GM04504 (cell line): ENCODE measurements at places on chromosomes 6 and 20.

DNA sequence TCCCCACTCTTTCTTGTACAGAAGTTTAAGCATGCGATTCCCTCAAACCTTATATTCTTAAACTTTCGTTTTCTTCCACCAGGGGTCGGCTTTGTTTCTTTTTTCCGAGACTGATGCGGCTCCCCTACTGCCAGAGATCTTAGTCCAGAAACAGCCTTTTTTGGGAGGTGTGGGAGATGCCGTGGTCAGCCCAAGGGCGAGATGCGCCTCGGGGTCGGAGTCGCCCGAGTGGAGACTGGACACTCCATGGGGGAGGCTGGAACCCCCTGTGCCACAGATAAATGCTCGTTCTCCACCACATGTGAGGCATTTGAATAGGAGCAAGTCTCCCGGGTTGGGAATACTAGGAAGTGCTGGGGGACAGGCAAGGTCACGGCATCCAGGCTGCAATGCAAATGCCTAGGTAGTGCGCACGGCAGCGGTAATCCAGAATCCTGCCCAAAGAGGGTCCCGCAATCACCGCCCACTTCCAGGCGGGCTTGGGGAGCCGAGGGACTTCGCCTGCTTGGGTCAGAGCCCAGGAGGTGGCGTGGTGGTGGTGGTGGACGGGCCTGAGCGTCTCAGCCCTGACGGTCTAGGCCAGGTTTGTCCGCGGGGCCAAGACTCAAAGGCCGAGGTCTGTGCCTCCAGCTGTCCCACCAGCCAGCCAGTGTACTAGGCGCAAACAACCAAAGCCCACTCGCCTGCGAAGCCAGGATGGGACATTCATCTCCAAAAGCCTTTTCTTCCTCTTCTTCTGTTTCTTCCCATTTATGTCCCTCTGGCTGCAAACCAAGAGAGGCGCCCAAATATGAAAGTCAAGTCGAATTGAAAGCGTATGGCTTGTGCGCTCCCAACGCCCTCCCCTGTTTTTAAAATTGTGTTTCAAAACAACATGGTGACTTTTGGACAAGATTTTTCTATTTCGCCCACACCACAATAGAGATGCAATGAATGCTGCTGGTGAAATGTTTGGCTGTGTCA, 39.3 kb upstream of the OSTM1 start:
- DNase-seq: no peak

DNA sequence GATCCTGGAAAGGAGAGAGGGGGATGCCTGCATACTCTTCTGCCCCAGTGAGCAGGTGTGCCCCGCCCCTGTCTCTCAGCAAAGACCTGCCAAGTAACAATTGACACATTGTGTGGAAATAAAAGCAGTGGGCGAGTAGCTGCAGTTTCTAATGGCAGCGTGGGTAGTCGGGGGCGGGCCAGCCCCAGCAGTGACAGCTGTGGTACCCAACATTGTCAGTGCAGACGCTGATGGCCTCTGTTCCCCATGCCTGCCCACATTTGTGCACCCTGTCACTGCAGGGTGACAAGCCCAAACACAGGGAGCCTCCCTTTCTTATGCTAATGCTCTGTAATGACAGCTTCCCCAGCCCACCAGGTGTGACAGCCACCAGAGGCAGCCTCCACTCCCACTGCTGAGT, 491.7 kb downstream of the DHX35 start:
- DNase-seq: no peak

DNA sequence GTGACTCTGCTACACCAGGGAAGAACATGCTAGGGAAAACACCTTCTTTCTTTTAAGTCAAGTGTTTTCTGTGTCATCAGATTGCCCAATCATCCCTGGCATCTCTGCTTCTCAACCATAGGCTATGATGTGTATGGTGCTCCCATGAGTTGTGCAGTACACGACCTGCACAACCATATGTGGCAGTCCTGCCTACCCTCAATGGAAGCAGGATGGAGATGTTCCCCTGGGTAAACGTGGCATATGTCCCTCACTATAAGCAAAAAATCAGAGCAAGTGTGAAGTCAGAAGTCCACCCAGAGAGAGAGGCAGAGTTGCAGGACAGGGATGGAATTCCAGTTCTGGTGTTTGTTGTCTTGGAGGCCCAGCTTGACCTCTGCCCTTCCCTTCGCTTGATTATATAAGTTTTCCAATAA, 10.3 kb upstream of the SNHG17 start:
- no peak for DNase-seq

DNA sequence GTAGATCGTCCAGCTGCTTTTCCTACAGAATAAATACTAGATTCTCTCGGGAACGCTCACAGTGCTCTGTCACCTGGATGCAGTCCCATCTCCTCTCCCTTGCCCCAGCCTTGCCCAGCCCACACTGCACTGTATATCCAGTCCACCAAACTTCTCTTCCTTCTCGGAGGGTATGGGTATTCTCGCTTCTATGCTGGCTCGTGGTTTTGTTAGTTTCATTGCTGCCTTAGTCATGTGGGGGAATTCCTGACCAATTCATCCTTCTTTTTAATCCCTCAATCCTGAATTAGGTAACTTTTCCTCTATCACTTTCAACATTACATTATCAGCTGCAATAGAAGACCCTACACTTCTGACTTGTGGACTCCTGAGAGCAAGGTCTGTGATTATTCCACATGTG, 252.4 kb downstream of the GMDS start:
- no peak for DNase-seq

- DNase-seq: no peak
Measured at GRCh38 chr20:57695940-57696339, 13.9 kb downstream of the PMEPA1 start.

- DNase-seq: no peak
Measured at GRCh38 chr6:132471787-132472186, 41.1 kb downstream of the STX7 start.

DNA sequence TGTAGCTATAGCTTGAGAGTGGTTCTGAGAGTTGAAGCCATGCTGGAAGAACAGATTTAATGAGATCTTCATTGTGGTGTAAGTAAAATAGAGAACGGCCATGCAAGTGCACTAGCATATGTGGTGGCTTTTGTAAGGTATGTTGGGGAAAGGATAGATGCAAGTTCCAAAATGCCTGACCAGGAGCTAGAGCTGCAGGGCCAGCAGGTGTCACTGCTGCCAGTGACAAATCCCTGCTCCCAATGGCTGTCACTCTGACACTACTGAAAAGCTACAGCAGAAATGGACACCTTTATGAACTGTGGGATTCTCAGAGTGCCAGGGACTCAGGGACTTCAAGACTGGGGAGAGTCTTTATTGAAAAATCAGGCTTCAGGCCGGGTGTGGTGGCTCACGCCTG, 23.1 kb upstream of the VIP start:
- no peak for DNase-seq

GRCh38 chr20:21437816-21438215, 40.5 kb upstream of the NKX2-4 start:
- no peak for DNase-seq

GRCh38 chr6:14537030-14537429, 419.5 kb downstream of the CD83 start:
- no peak for DNase-seq

DNA sequence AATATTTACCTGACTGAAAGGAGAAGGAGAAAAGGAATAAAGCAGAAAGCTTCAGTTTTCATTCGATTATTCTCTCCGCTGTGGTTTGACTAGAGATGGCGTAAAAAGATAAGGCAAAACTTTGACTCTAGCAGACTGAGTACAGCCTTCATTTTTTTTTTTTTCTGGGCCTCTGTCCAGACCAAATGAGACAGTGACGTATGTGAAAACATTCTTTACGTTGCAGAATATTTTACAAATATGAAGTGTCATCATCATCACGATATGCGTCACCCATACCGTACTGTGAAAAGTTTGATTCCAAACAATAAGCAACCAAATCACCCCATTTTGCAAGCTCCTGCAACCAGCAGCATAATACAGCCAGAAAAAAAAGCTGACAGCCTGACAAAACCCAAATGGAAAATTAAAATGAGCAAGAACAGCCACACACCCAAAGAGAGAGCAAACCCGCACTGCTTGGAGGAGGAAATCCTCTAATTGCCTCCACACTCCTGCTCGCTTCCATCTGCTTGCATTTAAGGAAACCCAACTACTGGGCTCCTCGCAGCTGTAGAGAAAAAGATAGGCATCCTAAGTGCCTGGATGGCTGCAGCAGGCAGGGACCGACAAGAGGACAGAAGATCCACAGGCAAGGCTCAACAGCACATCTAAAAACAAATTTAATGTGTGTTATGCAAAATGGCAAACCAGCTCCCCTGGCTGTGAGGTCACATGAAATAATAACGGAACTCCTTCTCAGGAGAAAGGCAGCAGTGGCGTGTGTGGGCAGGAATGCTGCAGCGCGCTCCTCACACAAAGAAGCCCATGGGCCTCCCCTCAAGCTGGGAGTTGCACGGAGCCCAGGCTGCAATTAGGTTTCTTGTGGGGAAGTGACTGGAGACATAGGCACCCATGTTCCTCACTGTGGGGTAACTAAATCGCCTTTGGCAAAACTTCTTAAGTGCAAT, 113.1 kb downstream of the FYN start:
- peak; percentile 67 for DNase-seq

DNA sequence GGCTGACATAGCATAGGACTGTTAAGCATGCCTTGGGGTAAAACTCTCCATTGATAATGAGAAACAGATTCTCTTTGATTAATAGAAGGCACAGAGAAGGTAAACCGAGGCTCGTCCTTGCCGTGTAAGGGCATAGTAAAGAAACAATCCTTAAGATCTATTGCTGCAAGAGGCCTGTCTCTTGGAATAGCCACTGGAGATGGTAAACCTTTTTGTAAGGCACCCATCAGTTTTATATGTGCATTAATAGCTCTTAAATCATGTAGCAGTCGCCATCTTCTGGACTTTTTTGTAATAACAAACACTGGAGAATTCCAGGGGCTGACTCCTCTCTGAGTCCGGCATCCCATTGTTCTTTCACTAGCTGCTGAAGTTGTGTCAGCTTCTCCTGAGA, 8.4 kb upstream of the ABHD12 start:
- DNase-seq: peak; percentile 53

DNA sequence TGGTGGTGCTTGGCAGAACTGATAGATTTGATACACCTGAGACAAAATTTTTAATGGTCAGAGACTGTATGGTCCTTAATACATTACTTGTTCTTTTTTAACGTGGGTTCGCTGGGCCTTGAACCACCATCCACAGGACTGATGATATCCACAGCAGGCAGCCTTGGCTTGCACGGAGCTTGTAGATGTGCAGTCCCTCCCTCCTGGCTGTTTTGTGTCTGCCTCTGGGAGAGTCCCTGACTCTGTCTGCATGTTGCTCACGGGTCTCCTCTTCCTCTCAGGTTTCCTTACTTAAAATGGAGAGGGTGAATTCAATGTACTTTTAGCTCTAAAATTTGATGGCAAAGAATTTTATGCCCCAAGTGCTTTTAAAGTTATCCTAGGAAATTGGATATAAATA, 17.5 kb downstream of the KIF25 start:
- no peak for DNase-seq

GRCh38 chr20:20331156-20331555, 36.7 kb upstream of the INSM1 start:
- no peak for DNase-seq

GRCh38 chr20:57409672-57410397, 18.6 kb downstream of the RBM38 start:
- no peak for DNase-seq

DNA sequence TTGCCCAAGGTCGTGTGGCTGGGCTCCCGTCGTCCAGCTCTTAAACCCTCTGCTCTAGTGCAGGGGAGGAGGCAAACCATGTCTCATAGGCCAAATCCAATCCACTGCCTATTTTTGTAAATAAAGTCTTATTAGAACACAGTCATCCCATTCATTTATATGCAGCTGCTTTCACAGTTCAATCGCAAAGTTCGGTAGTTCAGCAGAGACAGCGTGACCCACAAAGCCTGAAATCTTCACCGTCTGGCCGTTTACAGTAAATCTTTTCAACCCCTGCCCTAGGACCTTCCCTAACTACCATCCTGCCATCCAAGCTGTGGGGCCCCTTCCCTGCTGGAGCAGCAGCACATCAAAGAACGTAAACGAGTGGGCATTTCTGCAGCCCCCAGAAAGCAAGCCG, 65.9 kb downstream of the EYA2 start:
- DNase-seq: no peak

DNA sequence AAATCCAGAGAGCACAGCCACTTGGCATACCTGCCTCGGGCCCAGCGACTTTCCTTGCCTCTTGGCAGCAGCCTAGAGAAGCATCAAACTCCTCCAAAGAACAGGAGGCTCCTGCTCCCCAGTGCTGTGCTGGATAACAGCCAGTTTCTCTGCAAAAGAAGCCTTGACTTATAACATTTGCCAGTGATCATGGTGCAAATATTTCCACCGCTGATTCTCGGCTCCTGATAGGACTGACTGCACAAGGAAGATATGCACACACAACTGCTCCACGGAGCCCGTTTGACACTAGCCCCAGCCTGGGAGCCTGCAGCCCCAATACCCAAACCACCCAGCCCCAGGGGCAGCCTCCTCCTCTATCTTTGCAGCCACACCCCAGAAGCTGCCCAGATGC, 17.5 kb downstream of the ACSS1 start:
- DNase-seq: no peak

DNA sequence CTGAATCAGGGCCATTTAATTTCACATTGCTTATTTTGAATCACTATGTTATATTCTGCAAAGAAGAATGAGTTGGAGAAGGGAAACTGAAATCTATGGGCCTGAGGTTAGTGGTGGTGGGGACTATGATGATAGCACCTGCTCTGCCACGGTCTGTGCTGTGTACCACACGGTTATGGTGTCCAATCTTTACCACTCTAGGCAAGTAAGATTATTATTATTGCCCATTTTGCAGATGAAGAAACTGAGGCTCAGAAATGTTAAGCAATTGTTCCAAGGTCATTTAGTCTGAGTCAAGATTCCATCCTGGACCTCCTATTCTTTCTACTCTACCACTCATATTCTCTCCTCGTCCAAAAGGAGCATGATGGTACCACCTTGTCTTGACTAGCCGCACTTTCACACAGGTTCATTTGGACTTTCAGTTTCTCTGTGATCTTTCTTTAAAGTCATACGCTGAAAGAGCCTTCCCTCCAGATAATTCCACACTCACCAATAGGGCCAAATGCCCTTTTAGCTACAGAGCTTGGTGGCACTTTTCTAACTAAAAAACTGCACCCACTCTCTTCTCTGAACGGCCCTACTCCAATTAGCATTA, 56.2 kb downstream of the GFOD1 start:
- no peak for DNase-seq

- no peak for DNase-seq
Measured at GRCh38 chr6:108518714-108519576, 41.8 kb upstream of the FOXO3 start.

- DNase-seq: no peak
Measured at GRCh38 chr6:25623879-25624278, 28.1 kb upstream of the SCGN start.

- DNase-seq: peak; percentile 27
Measured at GRCh38 chr20:8790442-8791074, 278.3 kb upstream of the PLCB4 start.
